Effector memory CD4-positive, alpha-beta T cell (primary cell): ENCODE measurements at places on chromosomes 6 and 20.

DNA sequence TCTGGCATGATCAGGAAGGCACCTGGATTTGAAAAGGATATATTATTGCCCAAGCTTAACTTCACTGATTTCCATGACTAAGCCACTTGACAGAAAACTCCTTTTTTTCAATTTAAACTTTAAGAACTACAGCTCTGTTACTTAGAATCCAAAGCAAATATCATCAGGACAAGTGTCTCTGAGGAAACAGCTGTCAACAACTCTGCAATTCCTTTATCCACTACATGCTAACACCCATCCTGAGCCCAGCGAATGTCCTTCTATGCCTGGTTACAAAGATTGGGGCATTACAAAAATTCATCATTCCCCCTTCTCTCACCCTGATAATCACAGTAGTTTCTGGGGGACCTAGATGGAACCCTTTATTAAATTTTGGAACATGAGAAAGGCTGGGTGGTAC, 136.8 kb downstream of the GMPR start:
- no peaks in the 10 kb centered on the region for H3K27me3 ChIP-seq
- DNase-seq: no peak
- H3K4me1 ChIP-seq: no peaks in the 10 kb centered on the region
- H3K36me3 ChIP-seq: no peaks in the 10 kb centered on the region

- H3K4me1 ChIP-seq: no peaks in the 10 kb centered on the region
- no peak for DNase-seq
- no peaks in the 10 kb centered on the region for H3K27me3 ChIP-seq
- H3K36me3 ChIP-seq: no peaks in the 10 kb centered on the region
- no peak overlapping the region for H3K27ac ChIP-seq
These were observed 20.8 kb downstream of the HLA-DRA start for GRCh38 chr6:32460528-32460927.

GRCh38 chr6:141866731-141867497, 265.8 kb upstream of the GJE1 start:
- no peak overlapping the region for H3K4me3 ChIP-seq
- no peak overlapping the region for H3K27ac ChIP-seq
- no peaks in the 10 kb centered on the region for H3K4me1 ChIP-seq
- H3K27me3 ChIP-seq: no peaks in the 10 kb centered on the region

- peaks cover 22% of the 10 kb centered on the region for H3K27me3 ChIP-seq
- H3K4me3 ChIP-seq: no peak overlapping the region
- H3K36me3 ChIP-seq: no peaks in the 10 kb centered on the region
- H3K4me1 ChIP-seq: peaks cover 10% of the 10 kb centered on the region
- H3K27ac ChIP-seq: no peak overlapping the region
- DNase-seq: no peak
These were observed 6.2 kb downstream of the VEGFA start for GRCh38 chr6:43776115-43776798.

DNA sequence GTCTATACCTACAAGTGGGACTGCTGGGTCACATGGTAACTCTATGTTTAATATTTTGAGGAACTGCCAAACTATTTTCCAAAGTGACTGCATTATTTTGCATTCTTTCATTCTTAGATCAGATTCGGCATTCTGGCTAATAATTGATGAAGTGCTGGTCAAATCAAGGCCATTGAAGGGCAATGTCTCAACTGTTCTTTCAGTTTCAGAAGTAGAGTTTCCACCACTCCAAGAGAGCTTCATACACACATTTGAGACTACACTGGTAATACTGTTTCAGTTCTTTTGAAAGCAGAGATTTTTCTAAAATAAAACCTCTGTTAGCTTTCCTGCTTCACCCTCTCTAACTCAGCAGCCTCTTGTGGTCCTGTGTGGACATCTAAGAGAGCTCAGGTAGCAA, 154.5 kb downstream of the CFAP61 start:
- H3K36me3 ChIP-seq: no peaks in the 10 kb centered on the region
- no peak overlapping the region for H3K4me3 ChIP-seq
- H3K27me3 ChIP-seq: no peaks in the 10 kb centered on the region
- no peak for DNase-seq
- H3K4me1 ChIP-seq: no peaks in the 10 kb centered on the region

GRCh38 chr6:107214655-107215054, 99.3 kb upstream of the BEND3 start:
- H3K27ac ChIP-seq: no peak overlapping the region
- no peaks in the 10 kb centered on the region for H3K4me1 ChIP-seq
- H3K4me3 ChIP-seq: no peak overlapping the region
- DNase-seq: no peak
- H3K27me3 ChIP-seq: no peaks in the 10 kb centered on the region
- H3K36me3 ChIP-seq: no peaks in the 10 kb centered on the region

GRCh38 chr6:137866200-137866913, 702 bp upstream of the TNFAIP3 start:
- H3K27ac ChIP-seq: peak overlapping the region; percentile 87
- DNase-seq: no peak
- H3K4me1 ChIP-seq: peaks cover 6% of the 10 kb centered on the region
- peaks cover 26% of the 10 kb centered on the region for H3K36me3 ChIP-seq
- H3K4me3 ChIP-seq: peak overlapping the region; percentile 49

DNA sequence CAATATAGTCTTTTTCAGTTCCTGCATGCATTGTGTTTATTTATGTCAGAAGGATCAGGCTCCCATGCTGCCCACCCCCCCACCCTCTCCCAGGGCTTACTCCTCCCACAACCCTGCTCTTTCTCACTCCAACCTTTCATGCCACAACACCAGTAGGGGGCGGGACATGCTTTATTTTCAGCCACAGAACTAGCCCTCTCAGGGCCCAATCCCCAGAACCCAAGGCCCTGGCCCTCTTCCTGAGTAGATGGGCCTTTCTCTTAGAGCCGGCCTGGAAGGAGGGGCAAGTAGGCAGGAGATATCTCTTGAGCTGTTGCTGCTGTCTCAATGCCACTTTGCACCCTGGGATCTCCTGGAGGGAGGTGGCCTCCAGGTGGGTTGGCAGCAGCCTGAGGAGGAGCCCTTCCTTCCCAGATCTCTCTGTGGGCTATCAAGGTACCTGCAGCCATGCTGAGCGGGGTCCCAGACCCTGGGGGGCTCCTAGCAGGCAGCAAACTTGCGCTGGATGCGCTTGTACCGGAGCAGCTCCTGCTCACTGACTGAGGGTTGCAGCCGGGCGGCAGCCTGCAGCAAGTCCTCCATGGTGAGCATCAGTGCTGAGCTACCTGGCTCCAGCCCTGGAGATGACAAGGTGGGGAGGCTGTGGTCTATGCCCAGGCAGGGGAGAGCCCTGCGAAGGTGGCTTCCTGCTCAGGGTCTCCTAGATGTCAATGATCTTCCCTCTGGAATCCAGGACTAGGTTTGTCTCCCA, 3.5 kb downstream of the GNMT start:
- no peak for DNase-seq
- no peaks in the 10 kb centered on the region for H3K27me3 ChIP-seq
- H3K4me3 ChIP-seq: no peak overlapping the region
- peaks cover 19% of the 10 kb centered on the region for H3K36me3 ChIP-seq

DNA sequence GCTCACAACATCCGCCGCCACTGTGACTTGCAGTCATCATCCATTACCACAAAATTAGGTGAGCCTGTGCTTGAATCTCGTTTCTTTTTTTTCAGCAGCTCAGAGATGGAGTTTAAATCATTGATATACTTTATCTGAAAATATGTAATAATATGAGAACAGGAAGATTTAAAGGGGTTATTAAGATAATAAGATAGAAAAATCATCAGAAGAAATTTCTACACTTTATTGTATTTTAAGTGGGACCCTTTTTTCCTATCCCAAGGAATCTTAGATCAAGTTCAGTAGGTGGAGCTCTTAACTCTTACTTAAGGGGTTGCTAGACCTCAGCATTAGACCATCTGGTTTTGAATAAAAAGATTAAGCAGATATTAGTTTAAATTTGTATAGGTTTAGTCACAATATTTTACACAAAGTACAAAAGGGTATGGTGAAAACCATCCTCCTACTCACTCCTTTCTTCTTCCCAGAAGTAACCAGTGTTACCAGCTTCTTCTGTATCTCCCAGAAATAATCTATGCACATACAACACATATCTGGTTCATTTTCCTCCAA, 9.4 kb upstream of the NCOA7 start:
- H3K4me3 ChIP-seq: peak overlapping the region; percentile 74
- peaks cover 6% of the 10 kb centered on the region for H3K4me1 ChIP-seq
- no peaks in the 10 kb centered on the region for H3K36me3 ChIP-seq
- H3K27ac ChIP-seq: peak overlapping the region; percentile 73
- DNase-seq: no peak
- no peaks in the 10 kb centered on the region for H3K27me3 ChIP-seq

DNA sequence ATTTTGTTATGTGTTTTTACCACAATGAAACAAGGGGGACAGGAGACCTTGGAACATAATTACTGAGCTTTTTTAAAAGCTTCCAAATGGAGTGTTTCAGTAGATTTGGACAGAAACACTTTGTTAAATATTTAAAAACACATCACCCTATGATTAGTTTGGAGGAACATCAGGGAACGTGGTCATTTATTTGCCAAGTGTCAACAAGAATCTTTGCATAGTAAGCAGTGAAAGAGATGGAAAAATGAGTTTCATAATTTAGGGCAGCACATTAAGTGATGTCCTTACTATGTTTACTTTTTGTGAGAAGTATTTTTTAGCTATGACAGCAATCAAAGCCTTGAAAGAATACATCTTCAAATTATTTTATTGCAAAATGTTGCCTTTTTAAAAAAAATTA, 82.6 kb downstream of the PROKR2 start:
- DNase-seq: no peak
- H3K4me1 ChIP-seq: no peaks in the 10 kb centered on the region
- no peaks in the 10 kb centered on the region for H3K27me3 ChIP-seq
- no peak overlapping the region for H3K4me3 ChIP-seq
- no peaks in the 10 kb centered on the region for H3K36me3 ChIP-seq
- no peak overlapping the region for H3K27ac ChIP-seq

DNA sequence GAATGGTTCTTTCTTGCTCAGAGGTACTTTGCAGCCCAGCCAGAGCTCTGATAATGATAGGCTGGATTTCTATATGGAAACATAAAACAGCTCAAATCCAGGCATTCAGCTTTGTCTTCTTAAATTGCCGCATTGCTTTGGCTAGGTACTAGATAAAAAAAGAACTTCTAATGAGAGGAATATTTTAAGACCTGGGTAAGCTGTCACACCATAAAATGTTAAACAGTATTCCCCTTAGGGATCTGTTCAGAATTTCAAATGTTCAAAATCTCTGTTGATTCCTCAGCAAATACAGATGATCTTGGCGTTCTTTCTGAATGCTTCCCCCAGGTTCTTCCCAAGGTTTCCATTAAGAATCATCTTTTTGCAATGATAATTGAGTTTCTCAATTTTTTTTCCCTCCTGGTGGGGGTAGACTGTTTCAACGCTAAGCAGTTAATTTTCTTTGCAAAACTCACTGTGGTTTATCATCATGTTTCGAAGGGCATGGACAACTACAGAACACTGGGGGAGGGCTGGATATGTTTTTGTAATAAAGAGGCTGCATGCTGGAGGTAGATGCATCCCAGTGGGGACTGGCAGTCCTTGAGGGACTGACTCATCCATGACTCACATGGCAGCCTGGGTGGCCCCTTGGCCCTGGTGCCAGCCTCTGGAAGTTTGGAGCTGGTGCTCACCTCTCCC, 31.0 kb downstream of the TIAM2 start:
- H3K4me1 ChIP-seq: no peaks in the 10 kb centered on the region
- H3K27ac ChIP-seq: no peak overlapping the region
- no peak for DNase-seq
- H3K4me3 ChIP-seq: no peak overlapping the region
- no peaks in the 10 kb centered on the region for H3K27me3 ChIP-seq
- H3K36me3 ChIP-seq: no peaks in the 10 kb centered on the region

DNA sequence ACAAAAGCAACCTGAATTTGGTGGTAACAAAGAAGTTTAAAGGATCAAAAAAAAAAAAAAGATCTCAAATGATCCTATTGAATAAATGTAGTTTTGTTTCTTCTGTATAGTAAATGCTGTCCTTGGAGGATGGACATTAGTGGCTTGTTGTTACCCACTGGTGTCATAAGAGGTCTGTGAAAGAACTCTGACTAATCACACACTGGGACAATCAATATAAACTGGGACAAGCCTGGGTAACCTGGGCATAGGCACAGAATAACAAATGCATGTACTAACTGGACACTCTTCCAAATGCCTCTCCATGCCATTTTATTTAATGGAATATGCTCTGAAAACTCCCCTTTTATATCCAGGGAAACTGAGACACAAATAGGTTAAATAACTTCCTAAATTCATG, 241.4 kb downstream of the DOK5 start:
- no peak overlapping the region for H3K4me3 ChIP-seq
- DNase-seq: no peak
- no peaks in the 10 kb centered on the region for H3K36me3 ChIP-seq
- no peak overlapping the region for H3K27ac ChIP-seq
- no peaks in the 10 kb centered on the region for H3K4me1 ChIP-seq

DNA sequence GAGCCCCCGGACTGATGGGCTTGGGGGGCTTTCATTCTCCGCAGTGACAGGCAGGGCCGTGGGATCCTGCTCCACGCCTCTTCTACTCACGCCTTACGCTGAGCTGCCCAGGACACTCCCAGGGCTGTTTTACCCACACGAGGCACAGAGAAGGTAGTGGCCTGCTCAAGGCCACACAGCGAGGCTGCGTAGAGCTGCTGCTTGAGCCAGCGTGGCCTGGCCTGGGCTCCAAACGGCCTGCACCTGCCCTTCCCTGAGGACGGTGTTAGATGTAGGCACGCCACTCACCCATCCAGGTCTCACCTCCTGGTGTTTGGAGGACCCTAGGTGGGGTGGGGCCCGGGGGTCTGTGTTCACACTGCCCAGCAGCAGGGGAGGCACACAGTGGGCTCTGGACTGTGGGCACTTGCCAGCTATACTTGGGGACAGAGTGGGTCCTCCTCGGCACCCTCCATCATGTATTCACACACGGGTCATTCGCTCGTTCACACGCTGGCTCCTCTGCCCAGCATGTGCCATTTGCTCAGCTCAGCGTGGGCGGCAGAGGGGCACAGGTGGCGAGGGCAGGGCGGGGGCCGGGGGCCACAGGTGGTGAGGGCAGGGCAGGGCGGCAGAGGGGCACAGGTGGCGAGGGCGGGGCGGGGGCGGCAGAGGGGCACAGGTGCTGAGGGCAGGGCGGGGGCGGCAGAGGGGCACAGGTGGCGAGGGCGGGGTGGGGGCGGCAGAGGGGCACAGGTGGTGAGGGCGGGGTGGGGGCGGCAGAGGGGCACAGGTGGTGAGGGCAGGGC, 18.4 kb upstream of the RBBP8NL start:
- H3K27ac ChIP-seq: no peak overlapping the region
- no peak overlapping the region for H3K4me3 ChIP-seq
- H3K4me1 ChIP-seq: no peaks in the 10 kb centered on the region
- H3K36me3 ChIP-seq: no peaks in the 10 kb centered on the region
- no peaks in the 10 kb centered on the region for H3K27me3 ChIP-seq
- no peak for DNase-seq

- no peaks in the 10 kb centered on the region for H3K27me3 ChIP-seq
- DNase-seq: no peak
- H3K27ac ChIP-seq: no peak overlapping the region
- no peaks in the 10 kb centered on the region for H3K36me3 ChIP-seq
- H3K4me3 ChIP-seq: no peak overlapping the region
- no peaks in the 10 kb centered on the region for H3K4me1 ChIP-seq
These were observed 234.8 kb upstream of the SPTLC3 start for GRCh38 chr20:12773936-12774335.

DNA sequence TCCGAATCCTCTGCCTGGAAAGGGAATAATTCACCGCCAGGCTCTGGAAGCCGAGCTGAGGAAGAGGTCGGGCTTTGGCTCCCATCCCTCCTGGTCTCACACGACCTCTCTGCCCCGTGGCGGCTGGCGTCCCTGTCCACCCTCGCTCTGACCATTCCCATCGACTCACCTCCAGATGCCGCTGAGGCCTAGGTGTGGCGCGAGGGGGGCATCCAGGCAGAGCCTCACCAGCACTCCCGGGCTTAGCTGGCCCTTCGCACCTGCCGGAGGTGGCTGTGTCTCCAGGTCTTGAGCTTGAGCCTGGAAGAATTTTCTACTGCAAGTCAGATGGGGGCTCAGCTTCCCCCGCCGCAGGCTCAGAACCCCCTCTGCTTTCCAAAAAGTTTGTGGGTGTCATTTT, 28.5 kb upstream of the SMOC2 start:
- no peak overlapping the region for H3K27ac ChIP-seq
- H3K27me3 ChIP-seq: no peaks in the 10 kb centered on the region
- DNase-seq: no peak
- H3K36me3 ChIP-seq: no peaks in the 10 kb centered on the region
